ENCODE measurements at places on chromosomes 4 and X. TPM values are rescaled to one million over a fixed set of nuclear protein-coding genes. Genes with fewer than 3 reads are reported as not detected.

The HTN3 gene
- polyA plus RNA-seq: not detected

The MXRA5 gene
- 0.08 TPM for polyA plus RNA-seq

The POLA1 gene
- polyA plus RNA-seq: 5.9 TPM

The SPACA5 gene
- polyA plus RNA-seq: not detected

The PLP1 gene
- 1.5 TPM for polyA plus RNA-seq

The F8A3 gene
- polyA plus RNA-seq: 3.3 TPM

The PRDX4 gene
- 130 TPM for polyA plus RNA-seq

The DCAF8L2 gene
- polyA plus RNA-seq: not detected

The NAT8L gene
- polyA plus RNA-seq: 0.27 TPM

The VCX gene
- polyA plus RNA-seq: not detected

The NELFA gene
- 10.4 TPM for polyA plus RNA-seq

The F8A2 gene
- polyA plus RNA-seq: not detected

The FAM236D gene
- polyA plus RNA-seq: not detected

The DGKK gene
- polyA plus RNA-seq: not detected

The HEPH gene
- polyA plus RNA-seq: 2.4 TPM

The CCDC160 gene
- not detected for polyA plus RNA-seq

The SLC25A14 gene
- polyA plus RNA-seq: 7.1 TPM

The ETDC gene
- polyA plus RNA-seq: not detected

The RBM46 gene
- not detected for polyA plus RNA-seq

The EIF4E gene
- 8.3 TPM for polyA plus RNA-seq

The PAGE1 gene
- not detected for polyA plus RNA-seq

The CPZ gene
- polyA plus RNA-seq: 0.23 TPM
